Adrenal gland (tissue), 19 donors: ENCODE measurements at places on chromosomes 4 and X. TPM values are rescaled to one million over a fixed set of nuclear protein-coding genes. Genes with fewer than 3 reads are reported as not detected.
A peak's percentile ranks its signal among the peaks of the same experiment; 100 is the strongest.

DNA sequence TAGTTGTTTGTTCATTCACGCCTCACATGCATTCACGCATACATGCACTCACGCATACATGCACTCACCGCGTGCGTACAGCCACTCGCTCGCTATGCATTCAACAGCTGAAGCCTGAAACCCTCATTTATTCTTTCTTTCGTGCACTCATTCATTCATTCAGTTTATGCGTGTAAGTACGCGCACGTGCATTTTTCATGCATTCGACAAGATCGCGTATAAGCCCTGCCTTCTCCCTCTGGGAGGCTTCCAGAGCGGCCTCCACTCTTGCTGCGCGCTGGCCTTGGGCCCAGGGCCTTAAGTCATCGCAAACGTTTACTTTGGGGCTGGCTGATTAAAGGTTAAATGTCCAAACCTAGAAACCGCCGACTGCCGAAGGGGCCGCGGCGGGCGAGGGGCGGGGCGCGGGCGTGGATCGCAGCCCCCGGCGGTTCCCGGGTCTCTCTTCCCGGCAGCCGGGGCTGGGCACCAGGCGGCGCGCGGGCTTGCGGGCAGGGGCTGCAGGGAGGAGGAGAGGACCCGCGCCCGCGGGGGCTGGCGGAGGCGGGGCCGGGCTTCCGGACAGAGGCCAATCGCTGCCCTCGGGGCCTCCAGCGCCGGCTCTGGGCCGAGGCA is at the start of gene GYG2:
Gene GYG2, plus strand, starts transcription at position 587 of the 615 bp plus-strand sequence. CDS start 1,259 bp downstream, outside the sequence.
- H3K4me3 ChIP-seq: no peak within 1 kb of the TSS
- peaks cover 16% of the 10 kb centered on the region for H3K27me3 ChIP-seq
- H3K27ac ChIP-seq: no peak within 1 kb of the TSS
- DNase-seq: no peak

GRCh38 chrX:72073633-72074032 is 58.1 kb downstream of the RTL5 start:
- H3K27me3 ChIP-seq: peaks cover 7% of the 10 kb centered on the region
- H3K4me3 ChIP-seq: no peak overlapping the region
- DNase-seq: no peak
- no peaks in the 10 kb centered on the region for H3K36me3 ChIP-seq
- H3K27ac ChIP-seq: no peak overlapping the region

DNA sequence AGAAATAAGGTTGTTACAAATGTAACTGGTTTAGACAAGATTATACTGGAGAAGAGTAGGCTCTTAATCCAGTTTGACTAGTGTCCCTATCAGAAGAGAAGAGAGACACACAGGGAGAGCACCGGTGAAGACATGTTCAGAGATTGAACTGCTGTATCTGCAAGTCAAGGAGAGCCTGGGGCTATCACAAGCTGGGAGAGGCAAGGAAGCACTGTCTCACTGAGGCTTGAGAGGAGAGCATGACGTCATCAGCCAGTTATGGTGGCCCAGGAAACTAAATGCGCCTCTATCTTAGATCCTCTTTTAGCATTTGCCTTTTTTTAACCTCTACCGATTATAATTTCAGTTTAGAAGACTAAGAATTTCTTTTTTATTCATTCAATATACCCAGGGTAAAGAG is 583.4 kb downstream of the TRAM1L1 start:
- H3K27me3 ChIP-seq: no peaks in the 10 kb centered on the region
- H3K27ac ChIP-seq: no peak overlapping the region
- H3K4me1 ChIP-seq: no peaks in the 10 kb centered on the region
- no peak overlapping the region for H3K4me3 ChIP-seq
- no peaks in the 10 kb centered on the region for H3K36me3 ChIP-seq

GRCh38 chr4:128601991-128602695 is 207.4 kb upstream of the JADE1 start:
- no peaks in the 10 kb centered on the region for H3K36me3 ChIP-seq
- no peak overlapping the region for H3K4me3 ChIP-seq
- H3K27me3 ChIP-seq: no peaks in the 10 kb centered on the region
- peaks cover 48% of the 10 kb centered on the region for H3K4me1 ChIP-seq

DNA sequence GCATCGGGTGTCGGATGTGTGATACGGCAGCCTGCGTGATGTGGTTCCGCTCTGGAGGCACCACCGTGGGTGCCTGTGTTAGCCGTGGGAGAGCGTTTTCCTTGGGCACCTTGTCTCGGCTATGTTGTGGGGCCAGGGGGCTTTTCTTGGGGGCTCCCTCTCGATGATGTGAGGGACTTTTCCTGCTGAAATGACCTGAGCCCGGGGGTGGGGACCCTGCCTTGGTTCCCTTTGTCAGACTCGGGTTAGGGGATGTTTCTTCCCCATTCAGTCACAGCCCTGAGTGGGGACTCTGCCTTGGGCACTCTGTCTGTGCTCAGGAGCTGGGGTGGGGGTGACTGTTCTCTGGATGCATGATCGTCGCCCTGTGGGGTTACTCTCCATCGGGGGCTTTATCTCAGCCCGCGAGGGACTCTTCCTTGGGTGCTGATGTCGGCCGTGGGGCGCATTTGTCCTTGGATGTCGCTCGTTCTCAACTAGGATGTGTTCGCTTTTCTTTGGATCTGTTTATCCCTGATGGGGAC is 26.7 kb downstream of the CT45A3 start:
- no peak overlapping the region for H3K4me3 ChIP-seq
- H3K4me1 ChIP-seq: no peaks in the 10 kb centered on the region
- H3K27me3 ChIP-seq: no peaks in the 10 kb centered on the region
- no peaks in the 10 kb centered on the region for H3K36me3 ChIP-seq
- H3K27ac ChIP-seq: no peak overlapping the region

GRCh38 chrX:151019856-151020255 is 36.7 kb downstream of the HMGB3 start:
- H3K36me3 ChIP-seq: no peaks in the 10 kb centered on the region
- no peak overlapping the region for H3K27ac ChIP-seq
- H3K4me1 ChIP-seq: no peaks in the 10 kb centered on the region

DNA sequence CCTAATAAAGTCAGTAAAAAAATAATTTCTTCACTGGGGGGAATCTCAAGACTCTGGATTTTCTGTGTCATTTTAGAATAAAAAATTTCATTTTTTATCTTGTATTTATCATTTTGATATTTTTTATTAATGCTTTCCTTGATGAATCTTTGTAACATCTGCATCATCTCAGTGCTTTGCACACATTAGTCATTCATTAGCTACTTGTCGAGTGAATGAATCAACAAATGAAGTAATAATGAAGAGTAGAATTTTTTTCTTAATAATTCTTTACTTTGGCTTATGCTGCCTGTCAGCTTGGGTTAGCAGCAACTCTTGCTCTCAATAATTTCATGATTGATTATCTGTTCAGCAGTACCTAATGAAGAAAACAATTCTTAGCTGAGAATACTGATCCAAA is 530.8 kb downstream of the GRXCR1 start:
- DNase-seq: no peak
- no peak overlapping the region for H3K4me3 ChIP-seq
- no peaks in the 10 kb centered on the region for H3K36me3 ChIP-seq
- H3K27me3 ChIP-seq: no peaks in the 10 kb centered on the region
- H3K27ac ChIP-seq: no peak overlapping the region
- H3K4me1 ChIP-seq: no peaks in the 10 kb centered on the region

DNA sequence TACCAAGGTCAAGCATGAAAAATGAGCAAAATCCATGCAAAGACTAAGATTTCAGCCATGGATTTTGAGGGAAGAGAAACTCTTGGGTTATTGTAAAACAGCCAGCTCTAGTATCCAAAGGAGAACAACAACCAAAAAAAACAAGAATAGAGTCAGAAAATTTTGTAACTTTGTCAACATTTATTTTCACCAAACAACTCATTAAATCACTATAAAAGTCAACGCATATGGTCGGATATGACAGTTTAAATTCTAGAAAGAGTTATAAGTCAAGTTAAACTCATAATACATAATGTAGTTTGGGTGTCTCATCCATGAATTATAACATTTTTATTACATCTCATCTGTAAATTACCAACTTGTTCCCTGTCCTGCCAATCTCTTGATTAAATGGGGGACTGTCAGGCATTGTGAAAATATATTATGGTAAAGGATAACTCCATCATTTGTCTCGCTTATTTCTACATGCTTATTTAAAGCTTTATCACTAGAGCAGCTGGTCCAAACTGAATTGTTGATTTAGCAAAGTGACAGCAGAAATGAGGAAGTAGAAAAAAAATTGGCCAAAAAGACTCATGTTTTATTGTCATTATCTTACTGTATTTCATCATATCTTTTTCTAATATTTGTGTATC is 224.8 kb upstream of the NOCT start:
- H3K27ac ChIP-seq: no peak overlapping the region
- H3K4me3 ChIP-seq: no peak overlapping the region
- no peak for DNase-seq
- no peaks in the 10 kb centered on the region for H3K4me1 ChIP-seq

DNA sequence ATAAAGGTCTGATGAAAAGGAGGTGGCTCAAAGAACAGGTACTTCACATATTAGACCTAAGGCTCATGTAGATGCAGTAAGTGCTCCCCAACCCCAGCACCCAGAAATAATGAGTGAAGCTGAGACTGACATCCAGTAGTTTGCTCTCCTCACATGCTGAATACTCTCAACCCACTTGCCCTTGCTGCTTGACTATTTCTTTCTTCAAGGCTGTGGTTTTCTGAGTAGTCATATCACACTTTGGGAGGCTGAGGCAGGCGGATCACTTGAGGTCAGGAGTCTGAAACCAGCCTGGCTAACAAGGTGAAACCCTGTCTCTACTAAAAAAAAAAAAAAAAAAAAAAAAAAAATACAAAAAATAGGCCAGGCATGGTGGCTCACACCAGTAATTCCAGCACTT is 51.5 kb upstream of the PRPS1 start:
- H3K27me3 ChIP-seq: no peaks in the 10 kb centered on the region
- no peak overlapping the region for H3K27ac ChIP-seq
- no peaks in the 10 kb centered on the region for H3K36me3 ChIP-seq
- no peak overlapping the region for H3K4me3 ChIP-seq
- no peaks in the 10 kb centered on the region for H3K4me1 ChIP-seq

- H3K27me3 ChIP-seq: no peaks in the 10 kb centered on the region
- no peak for DNase-seq
- no peak overlapping the region for H3K27ac ChIP-seq
- no peak overlapping the region for H3K4me3 ChIP-seq
- no peaks in the 10 kb centered on the region for H3K36me3 ChIP-seq
These were observed 101.9 kb downstream of the MAB21L2 start for GRCh38 chr4:150683775-150684350.

DNA sequence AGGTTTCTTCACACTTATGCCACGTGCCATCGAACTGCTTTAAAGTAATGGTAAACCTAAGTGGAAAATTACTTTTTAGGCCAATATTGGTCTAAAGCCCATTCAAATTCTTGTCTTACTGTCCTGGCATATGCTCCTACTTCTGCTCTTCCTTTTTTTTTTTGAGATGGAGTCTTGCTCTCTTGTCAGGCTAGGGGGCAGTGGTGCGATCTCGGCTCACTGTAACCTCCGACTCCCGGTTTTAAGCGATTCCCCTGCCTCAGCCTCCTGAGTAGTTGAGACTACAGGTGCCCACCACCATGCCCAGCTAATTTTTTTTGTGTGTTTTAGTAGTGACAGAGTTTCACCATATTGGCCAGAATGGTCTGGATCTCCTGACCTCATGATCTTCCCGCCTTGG is 129.0 kb upstream of the TECRL start:
- no peak overlapping the region for H3K27ac ChIP-seq
- peaks cover 7% of the 10 kb centered on the region for H3K27me3 ChIP-seq
- H3K36me3 ChIP-seq: no peaks in the 10 kb centered on the region
- H3K4me3 ChIP-seq: no peak overlapping the region
- no peak for DNase-seq
- H3K4me1 ChIP-seq: no peaks in the 10 kb centered on the region

DNA sequence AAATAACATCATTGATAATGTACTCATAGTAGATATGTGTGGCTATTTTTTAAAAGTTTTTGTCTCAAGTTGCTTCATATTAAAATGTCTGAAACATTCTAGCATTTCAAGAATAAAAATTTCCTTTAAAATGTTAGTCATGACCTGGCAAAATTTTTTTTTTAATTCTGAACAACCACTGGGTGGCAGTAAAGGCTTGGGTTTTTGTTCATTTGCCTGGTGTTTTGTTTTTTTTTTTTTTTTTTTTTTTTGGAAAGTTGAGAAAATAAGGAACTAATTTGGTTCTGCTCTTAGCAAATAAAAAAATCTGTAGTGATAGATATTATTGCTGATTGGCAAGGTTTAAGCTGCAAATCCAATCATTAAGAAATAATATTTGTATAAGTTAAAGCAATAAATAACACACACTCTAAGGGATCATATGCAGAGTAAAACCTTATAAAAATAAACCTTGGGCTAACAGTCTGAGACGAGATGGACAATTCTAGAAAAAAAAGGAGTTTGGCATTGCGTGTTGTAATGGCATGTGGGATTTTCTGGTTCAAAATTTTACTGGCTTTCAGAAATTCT is 81.4 kb downstream of the CEP44 start:
- peak; percentile 37 for DNase-seq
- H3K4me3 ChIP-seq: no peak overlapping the region
- H3K4me1 ChIP-seq: no peaks in the 10 kb centered on the region
- H3K27me3 ChIP-seq: no peaks in the 10 kb centered on the region
- no peaks in the 10 kb centered on the region for H3K36me3 ChIP-seq

GRCh38 chr4:44118971-44119680 is 329.5 kb downstream of the KCTD8 start:
- H3K4me3 ChIP-seq: no peak overlapping the region
- no peak for DNase-seq
- H3K36me3 ChIP-seq: no peaks in the 10 kb centered on the region
- H3K27me3 ChIP-seq: no peaks in the 10 kb centered on the region
- H3K27ac ChIP-seq: no peak overlapping the region
- H3K4me1 ChIP-seq: no peaks in the 10 kb centered on the region

DNA sequence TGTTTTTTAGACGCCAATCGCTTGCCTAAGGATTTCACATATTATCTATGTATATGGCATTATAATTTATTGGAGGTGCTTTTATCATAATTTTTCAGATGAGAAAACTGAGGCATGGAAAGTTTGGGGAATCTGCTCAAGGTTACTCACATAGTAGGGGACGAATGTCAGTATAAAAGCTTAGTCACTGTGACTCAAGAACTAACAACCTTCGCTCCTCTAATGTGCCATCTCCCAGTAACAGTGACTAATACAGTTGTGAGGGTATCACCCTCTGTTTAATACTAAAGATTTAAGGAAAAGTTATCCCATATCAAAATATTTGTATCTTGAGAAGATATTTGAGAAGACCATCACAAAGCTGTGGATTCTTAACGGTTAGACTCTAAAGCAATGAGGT is 353.1 kb upstream of the SPOCK3 start:
- no peak overlapping the region for H3K27ac ChIP-seq
- H3K27me3 ChIP-seq: no peaks in the 10 kb centered on the region
- H3K4me1 ChIP-seq: no peaks in the 10 kb centered on the region
- DNase-seq: no peak
- H3K4me3 ChIP-seq: no peak overlapping the region

- no peaks in the 10 kb centered on the region for H3K4me1 ChIP-seq
- H3K36me3 ChIP-seq: no peaks in the 10 kb centered on the region
- H3K27me3 ChIP-seq: peaks cover 10% of the 10 kb centered on the region
- H3K27ac ChIP-seq: no peak overlapping the region
These were observed 79.7 kb downstream of the BCOR start for GRCh38 chrX:40018041-40018440.

NR0B1 gene
- polyA plus RNA-seq: 29.1 TPM

RPS3A gene
- polyA plus RNA-seq: 1,248 TPM

GAB3 gene
- polyA plus RNA-seq: 2.6 TPM

DCAF12L1 gene
- polyA plus RNA-seq: not detected

LRCH2 gene
- 6.3 TPM for polyA plus RNA-seq
